ENCODE measurements at places on chromosomes 5 and 9.

DNA sequence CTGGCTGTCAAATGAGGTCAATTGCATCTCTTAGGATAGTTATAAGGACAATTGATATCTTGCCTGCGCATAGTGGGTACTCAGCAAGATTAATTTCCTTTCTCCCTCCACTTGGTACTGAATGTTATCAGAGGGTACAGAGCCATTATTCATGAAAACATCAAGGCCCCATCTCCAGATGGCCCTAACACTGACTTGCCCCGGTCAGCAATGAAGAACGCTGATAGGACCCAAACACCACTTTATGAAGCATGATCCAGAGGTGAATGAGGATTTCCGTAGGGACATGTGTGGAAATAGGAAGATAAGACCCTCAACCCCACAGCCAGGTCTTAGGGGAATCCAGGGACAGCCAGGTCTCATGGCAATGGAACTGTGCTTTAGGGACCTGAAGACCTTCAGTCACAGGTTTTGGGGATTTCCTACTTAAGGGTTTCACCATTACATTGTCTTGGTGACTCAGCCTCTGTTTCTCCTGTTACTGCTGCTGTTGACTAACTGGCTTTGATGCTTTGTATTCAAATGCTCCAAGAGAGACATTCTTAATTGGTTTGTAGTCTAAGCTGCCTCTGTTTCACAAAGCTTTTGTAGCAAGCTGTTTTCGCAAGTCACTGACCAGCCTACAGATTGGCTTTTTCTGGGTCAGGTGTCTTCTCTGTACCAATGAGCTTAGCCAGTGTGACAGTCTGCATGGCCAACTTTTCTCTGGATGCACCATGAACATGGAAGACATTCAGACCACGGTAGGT, 35.3 kb upstream of the IQGAP2 start:
- no peak for DNase-seq

GRCh38 chr5:18553269-18553668, 919.0 kb downstream of the TAF11L14 start:
- no peak for DNase-seq

- DNase-seq: no peak
Measured at GRCh38 chr5:124980163-124980941, 233.9 kb upstream of the ZNF608 start.

DNA sequence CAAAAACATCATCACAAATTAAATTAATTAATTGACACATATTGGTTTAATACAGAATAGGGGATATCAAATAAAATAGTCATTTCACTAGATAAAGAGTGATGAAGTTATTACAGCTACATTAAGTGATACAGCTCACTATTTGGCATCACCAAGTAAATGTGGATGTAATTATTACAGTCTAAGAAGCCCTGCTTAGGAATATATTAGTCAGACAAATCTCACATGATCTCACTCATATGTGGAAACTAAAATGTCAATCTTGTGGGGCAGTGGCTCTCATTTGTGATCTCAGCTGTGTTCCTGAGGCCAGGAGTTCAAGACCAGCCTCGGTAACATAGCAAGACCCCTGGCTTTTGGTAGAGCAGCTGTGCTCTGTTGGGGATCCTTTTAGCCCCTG, 233.4 kb upstream of the RGMB start:
- no peak for DNase-seq

DNA sequence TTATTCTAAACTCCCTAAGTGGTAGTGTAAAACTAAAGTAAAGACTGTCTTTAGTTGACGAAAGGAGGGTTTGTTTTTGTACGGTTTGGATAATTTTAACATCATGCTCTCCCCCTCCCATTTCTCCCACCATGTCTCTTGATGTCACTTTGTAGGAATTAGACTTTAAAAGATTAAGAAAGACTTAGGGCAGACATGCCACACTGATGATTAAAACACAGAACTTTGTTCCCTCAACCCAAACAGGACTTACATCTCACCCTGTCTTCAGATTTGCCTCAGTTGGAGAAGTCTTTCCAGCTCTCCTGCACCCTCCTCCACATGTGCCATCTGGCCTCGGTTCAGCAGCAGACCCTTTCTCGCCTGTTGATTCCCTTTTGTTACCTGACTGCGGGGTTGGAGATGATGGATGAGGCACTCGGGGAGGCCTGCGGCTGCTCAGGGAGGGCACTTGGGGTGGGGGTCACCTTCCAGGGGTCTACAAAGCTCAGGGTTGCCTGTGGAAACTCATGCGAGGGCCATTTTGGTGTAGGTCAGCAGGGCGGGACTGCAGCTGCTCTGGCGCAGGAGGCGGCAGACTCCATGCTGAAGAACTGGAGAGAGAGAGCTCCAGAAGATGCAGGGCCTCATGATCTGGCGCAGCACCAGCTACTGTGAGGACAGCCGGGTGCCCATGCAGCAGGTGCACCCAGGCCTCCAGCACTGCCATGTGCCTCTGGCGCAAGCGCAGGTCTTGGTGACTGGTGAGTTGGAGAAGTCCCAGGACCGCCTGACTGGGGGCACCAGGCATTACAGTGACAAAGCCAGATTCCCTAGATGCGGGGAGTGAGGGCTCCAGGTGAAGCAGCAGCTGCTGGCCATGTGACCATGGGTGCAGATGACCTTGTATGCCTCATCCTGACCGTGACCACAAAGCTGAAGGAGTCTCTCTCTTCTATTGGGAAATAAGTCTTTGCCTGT, 24.5 kb upstream of the EXOC3 start:
- no peak for DNase-seq

DNA sequence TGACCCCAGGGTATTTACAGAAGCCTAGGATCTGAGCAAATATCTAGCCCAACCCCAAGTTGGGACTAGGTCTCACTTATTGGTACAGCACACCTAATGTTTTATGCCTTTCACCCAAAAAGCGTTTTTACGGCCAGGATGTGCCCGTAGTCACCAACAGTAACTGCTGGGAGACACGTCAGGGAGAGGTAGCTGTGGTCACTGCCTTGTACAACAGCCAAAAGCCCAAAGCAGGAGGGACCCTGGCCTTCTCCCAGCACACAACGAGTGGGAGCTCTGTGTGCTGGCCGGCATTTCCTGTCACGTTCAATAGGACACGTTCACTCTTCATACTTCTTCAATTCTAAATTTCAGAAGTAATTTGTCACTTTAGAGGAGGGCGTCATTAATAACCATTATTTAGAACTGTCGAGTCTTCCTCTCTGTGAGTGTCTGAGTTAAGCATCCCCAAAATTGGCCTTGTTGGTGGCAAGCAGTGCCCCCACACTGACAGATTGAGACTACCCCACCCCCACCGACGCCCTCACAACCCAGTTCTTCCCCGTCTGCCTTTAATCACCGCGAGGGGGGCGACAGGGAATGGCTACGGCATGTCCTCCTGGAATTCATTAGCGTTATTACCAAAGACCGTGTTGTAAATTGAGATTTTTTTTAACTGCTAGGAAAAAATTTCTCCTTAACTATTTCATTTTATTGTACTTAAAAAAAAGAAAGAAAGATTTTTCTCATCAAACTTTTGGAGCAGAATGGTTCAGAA, 80.7 kb downstream of the MVB12B start:
- no peak for DNase-seq

DNA sequence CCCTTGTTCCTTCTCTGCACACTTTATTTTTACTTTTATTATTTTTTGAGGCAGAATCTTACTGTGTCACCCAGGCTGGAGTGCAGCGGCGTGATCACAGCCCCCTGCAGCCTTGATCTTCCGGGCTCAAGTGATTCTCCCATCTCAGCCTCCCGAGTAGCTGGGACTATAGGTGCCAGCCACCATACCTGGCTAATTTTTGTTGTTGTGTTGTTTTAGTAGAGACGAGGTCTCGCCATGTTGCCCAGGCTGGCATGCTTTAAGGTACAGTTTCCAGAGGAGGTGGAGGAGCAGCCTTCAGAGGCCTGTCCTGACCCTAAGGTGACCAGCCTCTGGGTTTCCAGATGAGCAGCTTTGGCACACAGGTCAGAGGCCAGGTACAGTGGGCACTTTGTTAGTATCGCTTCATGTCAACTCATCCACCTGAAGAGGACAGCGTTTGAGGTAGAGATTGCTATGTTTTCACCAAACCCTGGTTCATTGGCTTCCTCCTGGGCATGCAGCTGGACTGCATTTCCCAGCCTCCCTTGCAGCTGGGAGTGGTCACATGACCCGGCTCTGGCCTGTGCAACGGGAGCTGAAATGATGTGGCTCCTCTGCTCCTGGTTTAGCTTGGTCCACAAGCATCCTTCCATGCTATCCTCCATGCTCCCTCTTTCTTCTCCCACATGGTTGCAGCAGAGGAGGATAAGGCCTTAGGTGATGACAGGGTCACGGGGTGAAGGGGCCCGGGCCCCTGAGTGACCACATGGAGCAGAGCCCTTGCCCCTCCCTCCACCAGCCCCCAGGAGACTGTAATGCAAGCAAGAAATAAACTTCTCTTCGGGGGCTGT, 139.3 kb upstream of the IER5L start:
- DNase-seq: peak; percentile 57

Measured in glutamatergic neuron (in vitro differentiated cells).